ENCODE measurements at places on chromosomes 2 and 18.

GRCh38 chr2:33380001-33380609 lies 96.3 kb upstream of the RASGRP3 start:
- no peak for DNase-seq

DNA sequence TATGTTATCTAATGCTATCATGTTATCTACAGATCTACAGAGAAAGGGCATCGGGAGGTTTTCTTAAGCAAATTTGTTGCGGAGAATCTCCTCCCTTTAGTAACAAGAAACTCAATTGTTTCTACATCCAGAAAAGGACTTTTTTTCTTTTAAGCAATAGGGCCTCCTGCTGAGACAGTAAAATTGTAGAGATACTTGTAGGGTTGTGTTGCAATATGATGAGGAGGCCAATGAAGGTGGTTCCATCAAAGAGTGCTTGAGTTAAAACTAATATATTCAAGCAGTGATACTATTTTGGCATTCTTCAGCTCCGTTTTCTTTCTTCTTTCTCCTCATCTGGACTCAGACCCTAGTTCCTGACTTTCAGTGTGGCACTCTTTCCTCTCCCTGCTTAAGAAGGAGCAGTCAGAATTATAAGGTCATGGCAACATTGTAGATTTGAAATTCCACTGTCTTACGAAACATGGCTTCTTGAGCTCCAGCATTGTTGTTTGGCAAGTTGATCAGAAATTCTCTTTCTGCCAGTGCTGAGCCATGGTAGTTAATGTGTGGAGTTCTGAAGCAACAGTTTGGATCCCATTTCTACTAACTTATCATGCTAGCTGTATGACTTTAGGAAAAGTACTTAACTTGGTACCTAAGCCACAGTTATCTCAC lies 202.0 kb upstream of the SLC14A2 start:
- DNase-seq: peak; percentile 58

- DNase-seq: no peak
Observed at GRCh38 chr2:42339191-42339912, 21.7 kb downstream of the COX7A2L start.

DNA sequence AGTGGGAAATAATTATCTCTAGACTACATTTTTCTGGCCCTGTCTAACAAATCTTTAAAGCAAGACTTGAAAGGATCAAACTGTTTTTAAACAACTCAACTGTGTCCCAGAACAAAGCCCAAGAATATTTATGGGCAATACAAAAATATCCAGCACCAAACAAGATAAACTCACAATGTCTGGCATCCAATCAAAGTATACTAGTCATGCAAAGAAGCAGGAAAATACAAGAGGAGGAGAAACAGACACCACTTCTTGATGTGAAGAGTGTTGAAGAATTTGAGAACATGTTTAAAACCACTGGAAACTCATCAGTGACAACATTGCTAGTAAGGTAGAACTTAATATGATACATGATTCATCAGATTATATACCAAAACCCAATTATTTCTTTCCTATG lies 66.1 kb upstream of the CDC42EP3 start:
- no peak for DNase-seq

GRCh38 chr18:76821875-76822505 lies 367 bp upstream of the ZNF236 start:
- DNase-seq: no peak

- DNase-seq: no peak
Observed at GRCh38 chr2:139380051-139380450, 599.9 kb upstream of the NXPH2 start.

DNA sequence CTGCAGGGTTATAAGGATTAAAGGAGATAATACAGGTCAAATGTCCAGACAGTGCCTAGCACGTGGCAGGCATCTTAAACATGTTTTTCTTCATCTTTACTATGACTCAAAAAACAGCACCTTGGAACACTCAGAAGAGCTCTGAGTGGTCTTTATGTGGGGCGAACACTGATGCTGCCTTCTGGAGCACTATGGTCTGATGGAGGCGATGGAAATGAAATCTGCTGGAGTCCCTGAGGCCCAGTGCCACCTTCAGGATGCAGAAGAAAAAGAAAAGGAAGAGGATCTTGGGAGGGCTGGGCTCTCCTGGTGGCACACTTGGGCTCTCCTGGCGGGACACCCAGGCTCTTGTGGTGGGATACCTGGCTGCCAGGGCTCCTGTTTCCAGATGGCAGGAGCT lies 171.8 kb downstream of the EIPR1 start:
- DNase-seq: no peak

DNA sequence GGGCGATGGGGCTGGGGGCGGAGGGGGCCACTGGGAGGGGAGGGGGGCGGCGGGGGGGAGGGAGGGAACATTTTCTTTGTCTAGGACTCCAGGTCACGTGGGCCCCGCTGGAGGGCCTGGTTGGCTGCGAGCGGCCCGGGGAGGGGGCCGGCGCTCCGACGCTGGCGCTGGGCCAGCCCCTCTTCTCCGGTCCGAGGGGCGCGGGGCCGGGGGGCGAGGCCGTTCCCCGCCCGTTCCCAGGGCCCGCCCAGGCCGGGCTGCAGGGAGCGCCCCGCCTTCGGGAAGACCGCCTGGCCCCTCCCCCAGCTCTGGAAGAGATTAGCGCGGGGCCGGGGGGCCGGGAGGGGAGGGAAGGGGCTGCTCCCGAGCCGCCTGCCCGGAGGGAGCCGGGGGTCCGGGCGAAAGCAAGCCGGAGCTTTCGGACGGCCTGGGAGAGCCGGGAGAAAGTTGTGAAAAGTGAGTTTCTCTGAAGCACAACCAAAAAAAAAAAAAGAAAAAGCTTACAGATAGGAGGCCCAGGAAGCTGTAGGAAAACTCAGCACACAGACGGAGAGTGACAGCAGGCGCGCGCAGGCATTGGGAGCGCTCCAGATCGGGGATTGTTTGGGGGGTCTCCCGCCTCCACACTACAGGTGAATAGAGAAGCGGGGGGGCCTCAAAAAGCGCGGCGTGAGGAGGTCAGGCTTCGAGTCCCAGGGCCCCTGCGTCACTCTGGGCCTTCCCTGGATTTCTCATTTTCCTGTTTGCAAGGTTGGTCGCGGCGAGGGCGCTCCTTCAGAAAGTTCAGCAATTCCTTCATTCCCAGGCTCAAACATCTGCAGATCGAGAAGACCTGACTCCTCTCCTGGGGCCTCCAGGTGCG lies 84.1 kb upstream of the POMC start:
- DNase-seq: no peak

DNA sequence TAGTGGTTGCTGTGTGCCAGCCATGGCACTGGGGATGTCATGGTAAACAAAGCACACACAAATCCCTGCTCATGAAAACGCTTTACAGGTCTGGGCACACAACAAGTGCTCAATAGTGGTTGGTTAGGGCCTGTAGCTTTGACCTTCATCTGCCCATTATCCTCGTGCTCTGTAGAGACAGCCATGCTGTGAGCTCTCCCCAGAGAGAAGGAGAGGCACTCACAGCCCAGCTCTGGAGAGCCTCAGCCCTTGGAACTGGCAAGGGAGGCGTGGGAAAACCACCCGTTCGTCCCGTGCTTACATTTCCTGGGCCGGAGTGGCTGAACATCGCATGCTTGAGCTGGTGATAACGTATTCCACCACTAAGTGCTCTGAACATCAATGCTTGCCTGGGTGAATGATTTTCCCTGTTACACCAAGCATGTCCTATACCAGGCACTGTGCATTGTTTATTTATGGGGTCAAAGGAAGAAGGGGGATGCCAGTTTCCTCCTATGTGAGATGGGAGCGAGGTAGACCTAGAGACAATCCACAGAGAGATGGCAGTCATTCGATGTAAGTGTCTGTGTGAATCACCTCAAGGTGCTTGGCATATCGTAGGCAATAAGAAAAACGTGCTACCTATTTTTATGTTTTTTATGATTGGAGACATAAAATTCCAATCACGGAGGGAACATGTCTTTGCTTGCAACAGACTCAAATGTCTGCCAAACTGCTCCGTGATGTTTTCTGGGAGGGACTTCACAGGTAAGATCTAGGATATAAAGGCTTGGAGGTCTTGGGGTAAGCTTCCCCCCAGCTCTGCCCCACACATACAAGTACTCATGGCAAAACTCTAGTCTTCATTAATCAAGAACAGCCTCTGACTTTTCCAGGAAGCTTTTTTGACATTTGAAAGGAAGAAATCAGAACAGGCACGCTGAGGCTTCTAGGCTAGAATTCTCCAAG lies 75.5 kb downstream of the DDX1 start:
- no peak for DNase-seq

- no peak for DNase-seq
Observed at GRCh38 chr2:14759082-14759481, 126.6 kb downstream of the LRATD1 start.

DNA sequence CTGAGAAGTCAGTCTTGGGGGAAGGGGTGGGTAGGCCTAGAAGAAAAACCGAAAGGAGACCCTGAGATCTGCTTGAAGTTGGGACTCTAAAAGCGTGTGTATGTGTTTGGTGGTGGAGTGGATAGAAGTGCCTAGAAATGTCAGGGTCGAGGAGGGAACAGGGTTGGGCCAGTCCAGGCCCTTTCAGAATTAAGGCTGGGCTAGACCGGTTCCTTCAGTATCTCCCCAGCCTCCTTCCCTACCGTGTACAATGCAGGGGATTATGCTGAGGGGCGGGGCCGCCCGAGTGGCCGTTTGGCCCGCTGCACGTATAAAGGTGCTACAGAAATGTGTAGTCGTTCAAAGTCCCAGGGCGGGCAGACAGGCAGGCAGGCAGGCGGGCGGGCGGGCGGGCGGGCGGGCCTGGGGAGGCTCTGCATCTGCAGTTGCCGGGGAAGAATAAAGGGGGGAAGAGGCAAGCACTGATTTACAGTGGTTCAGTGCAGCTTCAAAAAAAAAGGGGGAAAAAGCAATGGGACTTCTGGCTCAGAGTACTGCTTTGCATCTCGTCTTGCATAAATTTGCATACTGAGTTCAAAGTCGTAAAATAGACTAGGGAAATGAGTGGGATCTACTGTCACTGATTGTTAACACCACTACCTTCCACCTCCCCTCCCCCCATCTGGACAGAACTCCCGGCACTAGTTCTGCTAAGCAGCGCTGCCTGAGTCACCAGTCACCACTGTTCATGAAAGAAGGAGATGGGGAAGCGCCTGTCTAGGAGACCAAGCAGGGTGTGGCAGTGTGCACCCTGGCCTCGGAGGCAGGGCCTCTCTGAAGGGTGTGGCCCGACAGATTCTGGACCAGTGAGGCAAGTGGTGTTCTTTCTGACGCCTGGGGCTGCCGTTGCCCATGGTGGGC lies 3.6 kb downstream of the IGFBP2 start:
- no peak for DNase-seq

- no peak for DNase-seq
Observed at GRCh38 chr2:62145478-62146100, 50.3 kb upstream of the B3GNT2 start.

DNA sequence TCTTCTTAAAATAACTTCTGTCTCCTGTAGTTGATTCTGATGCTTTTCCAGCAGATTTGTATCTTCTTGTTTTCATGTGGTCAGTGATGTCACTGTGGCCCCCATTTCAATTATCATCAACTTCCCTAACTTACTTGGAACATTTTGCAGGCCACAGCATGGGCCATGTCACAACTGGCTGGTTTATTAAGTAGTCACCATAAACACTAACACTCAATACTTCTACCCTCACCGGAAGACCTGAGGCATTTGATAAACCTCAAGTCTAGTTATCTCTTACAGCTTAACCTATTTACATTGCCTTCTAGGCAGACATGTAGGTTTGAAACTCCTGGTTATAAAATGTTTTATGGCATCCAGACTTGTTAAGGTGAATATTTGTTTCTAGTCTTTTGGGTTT lies 37.4 kb upstream of the PROKR1 start:
- DNase-seq: no peak

DNA sequence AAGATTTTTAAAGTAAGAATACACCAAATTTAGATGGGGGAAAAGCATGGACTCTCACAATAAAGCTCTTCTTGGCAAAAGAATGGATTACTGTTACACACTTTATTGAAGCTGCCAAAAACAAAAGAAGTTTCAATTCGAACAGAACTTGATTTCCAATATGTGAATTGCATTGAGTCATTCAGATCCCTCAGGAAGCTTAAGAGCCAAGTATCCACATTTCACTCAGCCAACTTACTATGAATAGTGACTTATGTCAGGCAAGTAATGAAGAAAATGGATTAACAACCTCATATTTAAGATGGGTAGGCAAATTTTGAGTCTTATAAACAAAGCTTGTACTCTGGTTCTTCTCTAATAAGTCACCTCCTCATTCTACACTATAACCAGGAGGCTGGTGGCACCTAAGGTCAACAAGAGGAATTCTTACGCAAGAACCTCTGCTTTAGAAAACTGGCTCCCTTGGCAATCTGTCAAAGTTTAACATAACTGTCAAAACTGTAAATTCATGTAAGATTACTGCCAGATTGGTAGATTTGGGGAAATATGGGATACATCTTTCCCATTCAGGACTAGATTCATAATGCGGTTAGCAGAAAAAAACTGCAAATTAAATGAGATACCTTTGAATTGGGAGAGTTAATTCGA lies 6.0 kb downstream of the HADHA start:
- DNase-seq: no peak

GRCh38 chr18:32366586-32367538 lies 103.8 kb downstream of the GAREM1 start:
- DNase-seq: no peak

GRCh38 chr2:227890495-227891079 lies 19.2 kb downstream of the DAW1 start:
- no peak for DNase-seq
